ENCODE measurements at places on chromosomes 11 and 22.

DNA sequence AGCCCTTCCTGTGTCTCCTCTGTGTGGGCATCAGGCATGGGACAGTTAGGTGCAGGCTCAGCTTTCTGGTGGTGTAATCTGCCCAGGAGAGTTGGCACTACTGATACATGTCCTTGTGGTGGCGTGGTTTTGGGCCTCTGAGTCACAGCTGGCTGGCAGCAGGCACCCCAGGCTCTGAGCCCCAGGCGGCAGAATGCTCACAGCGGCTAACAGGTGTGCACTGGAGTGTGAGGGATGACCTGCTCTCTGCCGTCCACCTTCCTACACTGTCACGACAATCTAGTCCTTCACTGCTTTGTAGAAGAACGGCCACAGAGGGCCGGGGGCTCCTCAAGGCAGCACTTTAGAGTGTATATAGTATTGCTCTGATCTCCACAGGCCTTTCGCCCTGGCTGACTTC lies 100.3 kb upstream of the PITPNB start:
- peak; percentile 34 for DNase-seq

DNA sequence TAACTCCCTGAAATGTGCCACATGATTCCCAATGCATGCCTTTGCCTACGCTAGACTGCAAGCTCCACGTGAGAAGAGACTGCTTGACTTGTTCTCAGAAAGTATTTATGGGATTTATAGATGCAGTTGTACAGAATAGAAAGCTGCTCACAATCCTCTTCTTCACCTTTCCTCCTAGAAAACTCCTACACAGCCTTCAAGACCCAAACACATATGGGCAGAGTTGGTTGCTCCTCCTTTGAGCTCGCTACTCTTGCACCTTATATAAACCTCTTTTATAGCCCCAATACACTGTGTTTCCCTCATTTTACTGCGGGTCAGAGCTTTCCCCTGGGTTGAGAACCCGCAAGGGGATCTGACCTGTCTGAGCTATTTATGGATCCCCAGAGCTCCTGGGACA lies 16.4 kb downstream of the C1QTNF6 start:
- no peak for DNase-seq

DNA sequence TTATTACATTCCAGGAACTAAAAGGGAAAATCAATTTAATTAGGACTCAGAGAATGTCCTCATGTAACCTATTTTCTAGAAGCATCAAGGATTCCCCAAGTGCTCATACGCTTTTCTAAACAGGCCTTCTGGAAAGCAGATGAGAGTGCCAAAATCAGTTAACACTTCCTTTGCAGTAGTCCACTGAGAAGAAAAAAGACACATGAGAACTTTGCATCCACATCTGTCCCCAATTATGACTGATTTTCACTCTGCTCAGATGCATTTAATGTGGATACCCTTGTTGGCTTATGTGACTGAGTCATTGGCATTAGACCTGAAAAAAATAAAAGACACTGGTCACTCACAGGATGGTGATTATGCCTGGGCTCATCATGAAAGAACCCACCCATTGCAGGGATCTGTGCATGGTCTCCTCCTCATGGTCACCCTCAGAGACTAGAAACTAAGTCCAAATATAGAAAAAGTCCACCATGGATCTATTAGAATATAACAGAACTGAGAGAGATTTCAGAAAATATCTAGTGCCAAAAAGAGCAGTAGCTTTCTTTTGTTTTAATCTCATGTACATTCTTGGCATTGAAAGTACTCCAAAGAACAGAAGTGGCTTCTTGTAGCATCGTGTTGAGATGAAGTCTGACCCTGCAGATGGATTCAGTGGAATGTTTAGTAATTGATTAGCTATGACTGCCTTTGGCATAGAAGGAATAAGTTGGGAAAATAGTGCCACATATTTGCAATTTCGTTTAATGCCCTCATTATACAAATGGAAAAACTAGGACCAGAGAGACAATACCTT lies 48.8 kb upstream of the FIBIN start:
- DNase-seq: peak; percentile 13

DNA sequence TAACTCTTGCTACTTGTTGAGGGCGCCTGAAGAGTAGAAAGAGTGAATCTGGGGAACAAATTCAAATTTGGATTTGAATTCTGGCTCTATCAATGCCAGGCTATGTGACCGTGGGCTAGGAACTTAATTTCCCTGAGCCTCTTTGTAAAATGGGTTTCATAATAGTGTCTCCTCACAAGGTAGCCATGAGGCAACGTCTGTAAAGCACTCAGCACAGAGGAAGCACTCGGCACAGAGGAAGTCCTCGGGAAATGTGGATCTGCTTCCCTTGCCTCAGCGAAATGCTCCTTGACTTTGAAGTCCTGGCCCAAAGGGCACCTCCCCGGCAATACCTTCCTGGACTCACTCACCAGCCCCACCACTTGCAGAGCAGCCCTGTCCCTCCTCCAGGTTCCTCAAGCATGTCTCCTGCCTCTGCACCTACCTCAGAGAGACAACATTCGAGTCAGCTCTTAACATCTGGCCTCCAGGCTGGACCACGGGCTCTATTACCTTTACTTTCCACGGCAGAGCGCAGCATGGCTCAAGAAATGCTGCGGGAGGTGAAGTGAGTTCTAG lies 17.7 kb downstream of the CD6 start:
- no peak for DNase-seq

DNA sequence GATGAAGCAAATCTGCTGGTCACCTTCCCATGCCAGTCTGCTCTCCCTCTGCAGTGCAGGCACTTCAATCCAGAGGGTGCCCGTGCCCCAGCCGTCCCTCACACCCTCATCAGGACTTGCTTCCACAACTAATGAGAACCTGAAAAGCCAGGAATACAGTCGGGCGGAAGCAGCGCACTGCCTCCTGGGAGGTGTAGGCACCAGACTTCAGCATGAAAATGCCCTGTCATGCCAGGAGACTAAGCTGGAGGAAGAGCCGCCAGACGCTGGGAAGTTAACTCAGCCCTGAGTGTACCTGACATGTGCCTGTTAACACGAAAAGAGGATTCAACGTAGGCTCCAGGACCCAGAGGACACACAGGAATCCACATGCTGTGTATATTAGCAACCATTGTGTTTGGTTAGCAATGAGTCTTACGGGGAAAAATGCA lies 40.1 kb upstream of the FLI1 start:
- no peak for DNase-seq

Measured in ELR (cell line).